ENCODE measurements at places on chromosomes 11 and 22.

GRCh38 chr11:92227959-92228935 is 3.6 kb downstream of the FAT3 start:
- DNase-seq = no peak

DNA sequence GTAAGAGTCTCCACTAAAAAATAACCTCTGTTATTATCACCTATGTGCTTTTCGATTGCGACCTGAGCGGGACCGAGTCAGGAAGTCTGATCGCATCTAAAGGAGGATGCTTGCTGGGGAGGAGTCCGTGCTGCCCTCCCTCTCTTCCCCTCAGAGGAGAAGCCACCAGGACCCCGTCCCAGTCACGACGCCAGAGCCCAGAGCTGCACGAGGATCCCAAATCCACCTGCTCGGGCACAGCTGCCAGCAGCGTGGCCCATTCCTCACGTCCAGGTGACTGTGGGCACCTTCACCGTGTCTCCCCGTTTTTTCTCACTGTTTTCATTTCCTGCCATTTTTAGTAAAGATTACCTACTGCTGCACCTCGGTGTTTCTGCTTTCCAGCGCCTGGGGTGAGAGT is 390.3 kb downstream of the BRD1 start:
- DNase-seq = no peak

DNA sequence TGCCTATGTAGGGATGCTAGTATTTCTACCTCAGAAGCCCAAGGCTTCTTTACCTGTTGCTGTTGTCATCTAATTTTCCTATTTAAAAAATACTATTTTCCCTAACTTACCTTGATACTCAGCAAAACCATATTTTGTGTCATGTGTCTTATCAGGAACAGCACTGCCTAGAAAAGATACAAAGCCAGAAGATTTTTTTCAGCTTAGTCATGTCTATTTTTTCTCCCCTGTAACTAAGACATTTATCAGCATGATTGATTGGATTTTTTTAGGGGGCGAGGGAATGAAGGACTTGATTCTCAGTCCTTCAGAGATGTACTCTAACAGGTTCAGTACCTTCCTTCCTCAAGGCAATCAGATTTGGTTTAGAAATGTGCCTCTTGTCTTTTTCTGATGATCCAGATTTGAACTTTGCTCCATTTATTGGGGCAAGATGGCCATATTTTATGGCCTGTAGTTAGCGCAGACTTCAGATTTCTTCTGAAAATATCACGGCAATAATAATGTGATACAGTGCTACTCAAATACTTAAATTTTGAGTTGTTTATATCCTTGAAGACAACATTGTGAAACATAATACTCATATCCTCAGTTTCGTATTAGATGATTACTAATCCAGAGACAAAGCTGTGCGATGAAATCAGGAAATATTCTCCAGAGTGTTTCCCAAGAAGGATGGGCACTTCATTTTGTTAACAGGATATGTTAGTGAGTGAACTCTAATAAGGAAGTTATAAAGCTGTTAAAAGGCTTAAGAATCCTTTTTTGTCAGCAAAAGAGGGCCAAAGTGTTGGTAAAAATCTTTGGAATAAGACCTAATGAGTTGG is 3.8 kb upstream of the PIK3IP1 start:
- DNase-seq = no peak

DNA sequence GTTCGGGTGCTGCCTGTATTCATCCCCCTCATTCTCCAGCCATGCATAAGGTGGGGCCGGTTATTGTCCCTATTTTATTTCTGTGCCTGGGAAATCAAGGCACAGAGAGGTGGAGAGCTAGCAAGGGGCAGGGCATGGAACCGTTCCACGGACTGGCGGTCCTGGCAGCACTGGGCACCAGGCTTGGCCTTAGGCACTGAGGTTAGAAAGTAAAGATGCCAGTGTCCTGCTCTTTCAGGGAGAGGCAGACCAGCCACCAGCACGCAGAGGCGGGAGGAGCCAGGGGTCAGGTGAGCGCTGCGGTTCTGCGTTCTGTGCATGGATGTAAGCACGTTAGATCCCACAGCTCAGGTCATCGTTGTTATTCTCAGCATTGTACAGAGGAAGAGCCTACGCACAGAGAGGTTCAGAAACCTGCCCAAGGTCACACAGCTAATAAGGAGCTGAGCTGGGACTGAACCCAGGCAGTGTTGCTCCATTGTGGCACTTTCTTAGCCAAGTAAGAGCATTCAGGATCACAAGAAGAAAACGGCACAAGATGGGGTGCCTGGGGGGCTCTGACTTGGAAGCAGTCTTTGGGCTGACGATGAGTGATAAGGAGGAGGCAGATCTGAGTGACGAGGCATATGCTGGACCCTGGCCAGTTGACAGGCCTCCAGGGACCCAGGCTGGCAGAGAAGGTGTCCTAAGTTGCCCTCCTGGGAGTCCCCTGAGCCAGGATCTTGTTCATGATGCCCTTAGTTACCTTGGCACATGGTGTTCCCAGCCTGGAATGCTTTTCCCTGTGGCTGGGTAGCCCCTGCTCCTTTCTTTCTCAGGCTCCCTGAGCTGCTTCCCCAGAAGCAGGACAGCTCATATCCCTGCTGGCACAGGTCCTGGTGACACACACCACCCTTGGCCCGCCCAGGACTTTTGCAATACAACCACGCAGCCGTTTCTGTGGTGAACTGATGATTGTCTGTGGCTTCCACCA is 41.1 kb downstream of the OSBPL5 start:
- DNase-seq = no peak

- DNase-seq = no peak
Measured at GRCh38 chr11:132456751-132457328, 1075.5 kb downstream of the OPCML start.
